ENCODE measurements at places on chromosomes 12 and 14. TPM values are rescaled to one million over a fixed set of nuclear protein-coding genes. Genes with fewer than 3 reads are reported as not detected.

DNA sequence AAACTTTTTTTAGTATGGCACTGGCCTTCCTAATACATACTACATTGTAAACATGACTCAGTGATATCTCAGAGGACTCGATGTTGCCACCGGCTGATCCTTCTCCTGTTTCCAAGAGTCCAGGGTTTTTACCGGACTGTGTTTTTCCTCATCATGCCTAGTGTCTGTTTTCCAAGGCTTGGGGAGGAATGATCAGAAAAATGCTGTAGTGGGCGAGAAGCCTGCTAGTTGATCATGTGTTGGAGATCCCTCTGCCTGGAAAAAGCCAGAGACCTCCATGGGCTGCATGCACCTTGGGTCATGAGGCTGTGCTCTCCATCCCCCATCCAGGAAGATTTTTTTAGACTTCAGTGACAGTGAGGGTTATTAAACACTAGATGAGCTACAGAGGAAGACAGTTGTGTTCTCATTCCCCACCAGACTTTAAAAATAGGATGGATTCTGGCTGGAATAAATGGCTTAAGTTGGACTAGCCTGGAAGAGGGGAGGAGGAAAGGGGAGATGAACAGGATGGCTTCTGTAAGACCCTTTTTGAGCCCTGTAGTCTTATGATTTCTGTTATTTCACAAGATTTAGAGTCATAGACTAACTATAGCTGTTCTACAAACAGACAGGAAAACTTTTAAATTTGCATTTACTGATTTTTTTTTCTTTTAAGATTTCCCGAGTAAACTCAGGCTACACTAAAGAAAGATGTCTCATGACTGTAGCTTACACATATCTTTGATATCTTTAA lies 145.7 kb downstream of the SAMD4A start:
- DNase-seq: no peak

DNA sequence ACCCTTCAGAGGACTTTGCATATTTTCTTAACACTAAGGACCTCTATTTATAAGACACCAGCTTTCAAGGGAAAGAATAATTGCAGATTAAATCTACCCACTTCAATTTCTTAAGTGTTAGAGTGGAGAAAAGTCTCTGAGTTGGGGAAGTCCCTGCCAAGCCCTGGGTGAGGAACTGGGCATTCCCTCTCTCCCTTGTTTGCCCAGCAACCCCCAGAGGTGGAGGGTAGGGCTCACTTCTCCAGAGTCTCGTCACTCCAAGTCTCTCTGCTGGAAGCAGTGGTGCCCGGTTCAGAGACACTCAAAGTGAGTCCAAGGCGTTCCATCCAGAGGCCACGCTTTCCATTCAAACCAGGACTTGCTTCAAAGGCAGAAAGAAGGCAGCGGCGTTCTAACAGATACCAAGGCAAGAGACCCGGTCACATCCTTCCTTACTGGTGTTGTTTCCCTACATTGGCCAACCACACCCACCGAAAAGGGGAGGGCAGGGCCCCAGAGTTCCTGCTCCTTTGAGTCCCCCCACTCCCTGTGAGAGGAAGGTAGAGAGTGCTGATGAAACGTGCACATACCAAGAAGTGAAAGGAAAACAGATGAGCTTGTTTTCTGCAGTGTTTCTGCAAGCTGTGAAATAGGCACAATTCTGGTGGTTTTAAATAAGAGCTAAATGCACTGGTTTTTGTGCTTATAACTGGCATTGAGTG lies 6.1 kb upstream of the BDKRB2 start:
- DNase-seq: no peak

GRCh38 chr12:92068459-92068858 lies 77.2 kb downstream of the BTG1 start:
- no peak for DNase-seq

SYCP3 gene
- not detected for total RNA-seq

ZDHHC22 gene
- not detected for total RNA-seq

DNA sequence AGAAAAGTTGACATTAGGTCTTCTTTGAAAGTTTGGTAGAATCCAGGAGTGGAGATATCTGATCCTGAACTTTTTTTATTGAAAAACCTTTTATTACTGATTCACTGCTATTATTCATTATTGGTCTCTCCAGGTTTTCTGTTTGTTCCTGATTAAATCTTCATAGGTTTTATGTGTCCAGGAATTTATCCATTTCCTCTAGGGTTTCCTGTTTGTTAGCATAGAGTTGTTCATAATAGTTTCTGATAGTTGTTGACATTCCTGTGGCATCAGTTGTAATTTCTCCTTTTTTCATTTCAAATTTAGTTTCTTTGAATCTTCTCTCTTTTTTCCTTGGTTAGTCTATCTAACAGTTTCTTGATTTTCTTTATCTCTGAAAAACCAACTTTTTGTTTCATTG lies 370.3 kb downstream of the SLC6A15 start:
- no peak for DNase-seq

GRCh38 chr14:52538623-52539022 lies 13.7 kb downstream of the TXNDC16 start:
- DNase-seq: no peak

LTBR gene
- total RNA-seq: 108 TPM

DNA sequence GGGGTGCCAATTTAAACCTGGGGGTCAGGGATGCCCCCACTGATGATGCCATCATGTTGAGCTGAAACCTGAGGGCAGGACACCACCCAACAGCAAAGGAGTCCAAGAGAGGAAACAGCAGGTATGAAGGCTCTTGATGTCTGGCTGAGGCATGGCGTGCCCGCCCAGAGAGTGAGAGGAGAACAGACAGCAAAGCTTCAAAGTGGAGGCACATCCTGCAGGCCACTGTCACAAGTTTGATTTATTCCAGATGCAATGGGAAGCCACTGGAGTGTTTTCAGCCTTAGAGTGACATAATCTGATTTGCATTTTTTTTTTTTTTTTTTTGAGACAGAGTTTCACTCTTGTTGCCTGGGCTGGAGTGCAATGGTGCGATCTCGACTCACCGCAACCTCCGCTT lies 34.8 kb downstream of the IRF2BPL start:
- no peak for DNase-seq

SLC5A8 gene
- not detected for total RNA-seq

- no peak for DNase-seq
Measured at GRCh38 chr12:51055060-51055459, 6.9 kb downstream of the LETMD1 start.

- no peak for DNase-seq
Measured at GRCh38 chr14:26959437-26959836, 361.6 kb upstream of the NOVA1 start.

DNA sequence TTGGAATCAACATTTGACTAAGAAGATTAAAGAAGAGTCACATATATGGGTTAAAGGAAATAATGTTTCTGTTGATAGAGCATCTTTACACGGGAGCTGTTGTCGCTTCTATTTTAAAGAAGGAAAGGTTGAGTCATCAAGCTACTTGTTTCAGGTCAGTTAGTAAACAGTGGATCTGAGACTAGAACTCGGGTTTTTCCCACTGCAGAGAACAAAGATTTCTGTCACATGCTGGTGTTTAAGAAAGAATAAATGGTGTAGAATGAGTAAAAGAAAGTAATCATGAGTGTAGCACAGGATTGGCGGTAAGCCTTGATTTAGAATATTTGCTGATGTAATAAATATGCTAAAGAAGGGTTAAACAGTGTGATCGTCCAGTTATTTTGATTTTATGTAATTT lies 455.5 kb downstream of the AEBP2 start:
- DNase-seq: peak; percentile 9

DNA sequence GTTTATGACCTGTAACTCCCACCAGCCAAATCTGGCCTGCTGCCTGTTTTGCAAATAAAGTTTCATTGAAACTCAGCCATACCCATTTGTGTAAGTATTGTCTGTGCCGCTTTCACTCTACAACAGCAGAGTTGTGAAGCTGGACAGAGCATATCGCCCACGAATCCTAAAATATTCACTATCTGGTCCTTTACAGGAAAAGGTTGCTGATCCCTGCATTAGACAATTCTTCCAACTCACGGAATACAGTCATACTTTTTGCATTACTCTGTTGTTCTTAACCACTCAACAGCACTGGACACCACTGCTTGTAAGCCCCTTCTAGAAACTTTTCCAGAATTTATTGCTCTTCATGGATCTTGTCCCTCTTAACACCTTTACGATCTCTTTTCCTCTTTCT lies 435.4 kb downstream of the EGLN3 start:
- DNase-seq: no peak

- no peak for DNase-seq
Measured at GRCh38 chr12:3523728-3524127, 32.7 kb downstream of the PRMT8 start.

SCN8A gene
- total RNA-seq: 0.58 TPM

PNN gene
- 30.4 TPM for total RNA-seq

DNA sequence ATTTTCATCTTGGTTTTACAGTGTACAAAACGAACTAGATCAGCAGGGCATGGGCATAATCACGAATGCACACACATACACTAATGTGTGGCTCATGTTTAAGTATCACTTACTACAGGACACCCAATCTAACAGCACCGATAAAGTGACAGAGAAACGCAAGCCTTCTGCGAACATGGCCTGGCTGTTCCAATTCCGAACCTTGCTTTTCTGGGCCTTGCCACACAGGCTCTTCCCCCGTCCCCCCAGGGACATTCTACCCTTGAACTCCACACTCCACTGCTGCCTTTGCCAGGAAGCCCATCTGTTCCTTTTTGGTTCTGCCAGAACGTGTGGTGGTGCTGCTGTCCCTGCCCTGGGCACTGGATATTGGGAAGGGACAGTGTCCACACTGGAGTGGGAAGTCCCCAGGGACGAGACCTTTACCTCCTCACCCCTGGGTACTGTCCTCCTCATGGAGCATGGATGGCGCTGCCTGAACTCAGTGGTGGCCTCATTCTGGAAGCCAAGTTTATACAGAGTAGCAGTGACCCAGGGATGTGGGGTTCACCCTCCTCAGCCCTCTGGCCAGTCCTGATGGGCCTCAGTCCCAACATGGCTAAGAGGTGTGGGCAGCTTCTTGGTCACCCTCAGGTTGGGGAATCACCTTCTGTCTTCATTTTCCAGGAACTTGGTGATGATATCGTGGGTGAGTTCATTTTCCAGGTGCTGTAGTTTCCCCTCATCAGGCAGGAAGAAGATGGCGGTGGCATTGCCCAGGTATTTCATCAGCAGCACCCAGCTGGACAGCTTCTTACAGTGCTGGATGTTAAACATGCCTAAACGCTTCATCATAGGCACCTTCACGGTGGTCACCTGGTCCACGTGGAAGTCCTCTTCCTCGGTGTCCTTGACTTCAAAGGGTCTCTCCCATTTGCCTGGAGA lies 7.9 kb downstream of the SERPINA1 start:
- no peak for DNase-seq

ACTR10 gene
- total RNA-seq: 70.0 TPM

DNA sequence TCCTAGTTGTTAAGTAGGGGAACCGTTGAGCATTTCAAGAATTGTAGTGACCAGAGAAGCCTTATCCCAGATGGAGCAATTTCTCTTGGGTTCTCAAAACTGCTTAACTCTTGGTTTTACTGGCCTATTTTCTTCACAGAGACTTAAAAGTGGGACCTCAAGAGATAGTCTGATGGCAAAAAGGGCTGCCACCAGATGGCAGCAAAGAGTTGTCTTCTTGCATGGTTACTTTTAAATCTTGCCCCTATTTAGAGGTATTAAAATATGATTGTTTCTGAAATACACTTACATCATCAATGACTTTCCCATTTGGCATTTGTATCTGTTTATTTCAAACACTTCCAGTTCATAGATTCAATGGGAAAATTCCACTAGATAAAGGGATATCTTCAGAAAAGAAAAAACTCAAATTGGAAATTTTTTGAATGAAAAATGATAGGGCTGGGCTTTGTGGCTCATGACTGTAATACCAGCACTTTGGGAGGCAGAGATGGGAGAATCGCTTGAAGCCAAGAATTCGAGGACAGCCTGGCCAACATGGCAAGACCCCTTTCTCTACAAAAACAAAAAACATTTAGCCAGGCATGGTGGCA lies 69.9 kb upstream of the CNTN1 start:
- peak; percentile 3 for DNase-seq

DENND5B gene
- total RNA-seq: 8.6 TPM

IL26 gene
- not detected for total RNA-seq

DNA sequence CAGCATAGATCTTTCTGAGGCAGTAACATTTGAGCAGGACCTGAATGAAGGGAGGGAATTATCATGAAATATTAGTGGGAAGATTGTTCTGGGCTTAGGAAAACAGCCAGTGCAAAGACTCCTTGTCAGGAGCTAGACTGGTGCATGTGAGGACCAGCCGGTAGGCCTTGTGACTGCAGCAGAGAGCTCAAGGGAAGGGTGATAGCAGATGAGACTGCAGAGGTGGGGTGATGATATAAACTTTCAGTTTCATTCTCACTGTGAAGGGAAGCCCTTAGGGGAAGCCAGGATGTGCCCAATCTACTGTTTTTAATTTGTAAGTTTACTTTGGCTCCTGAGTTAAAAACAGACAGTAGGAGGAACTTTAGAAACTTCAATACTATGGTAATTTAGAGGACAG lies 12.4 kb downstream of the IL22 start:
- DNase-seq: no peak

GRCh38 chr14:71290960-71291466 lies 383.8 kb downstream of the PCNX1 start:
- DNase-seq: peak; percentile 76

- no peak for DNase-seq
Measured at GRCh38 chr12:94012590-94012989, 135.8 kb upstream of the PLXNC1 start.

GRCh38 chr12:2998789-2999264 lies 39.6 kb downstream of the TEAD4 start:
- no peak for DNase-seq

- no peak for DNase-seq
Measured at GRCh38 chr14:97960436-97960835, 1163.3 kb downstream of the VRK1 start.

Measured in epithelial cell of proximal tubule (primary cell).